Left renal cortex interstitium (tissue), 4 donors: ENCODE measurements at places on chromosomes 5 and 9. TPM values are rescaled to one million over a fixed set of nuclear protein-coding genes. Genes with fewer than 3 reads are reported as not detected.

The SPATA6L gene
- 5.7 TPM for polyA plus RNA-seq

DNA sequence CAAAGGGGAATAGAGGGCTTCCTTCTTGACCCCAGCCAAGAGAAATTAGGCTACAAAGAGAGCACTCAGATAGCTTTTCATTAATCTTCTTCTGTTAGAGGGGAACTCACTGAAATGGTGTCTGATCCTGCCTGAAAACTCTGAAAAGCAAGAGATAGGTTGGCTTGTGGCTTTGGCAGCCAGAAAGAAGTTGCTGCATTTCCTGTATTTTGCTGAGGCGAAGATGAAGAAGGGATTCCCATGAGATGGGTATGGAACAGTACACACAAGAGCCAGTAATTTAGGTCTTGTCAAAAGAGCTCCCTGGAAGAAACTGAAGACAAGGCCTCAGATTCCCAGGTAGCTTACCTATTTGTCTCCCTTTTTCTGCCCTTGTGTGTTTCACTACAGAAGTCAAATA is 120.9 kb upstream of the TARS1 start:
- no peak for DNase-seq

DNA sequence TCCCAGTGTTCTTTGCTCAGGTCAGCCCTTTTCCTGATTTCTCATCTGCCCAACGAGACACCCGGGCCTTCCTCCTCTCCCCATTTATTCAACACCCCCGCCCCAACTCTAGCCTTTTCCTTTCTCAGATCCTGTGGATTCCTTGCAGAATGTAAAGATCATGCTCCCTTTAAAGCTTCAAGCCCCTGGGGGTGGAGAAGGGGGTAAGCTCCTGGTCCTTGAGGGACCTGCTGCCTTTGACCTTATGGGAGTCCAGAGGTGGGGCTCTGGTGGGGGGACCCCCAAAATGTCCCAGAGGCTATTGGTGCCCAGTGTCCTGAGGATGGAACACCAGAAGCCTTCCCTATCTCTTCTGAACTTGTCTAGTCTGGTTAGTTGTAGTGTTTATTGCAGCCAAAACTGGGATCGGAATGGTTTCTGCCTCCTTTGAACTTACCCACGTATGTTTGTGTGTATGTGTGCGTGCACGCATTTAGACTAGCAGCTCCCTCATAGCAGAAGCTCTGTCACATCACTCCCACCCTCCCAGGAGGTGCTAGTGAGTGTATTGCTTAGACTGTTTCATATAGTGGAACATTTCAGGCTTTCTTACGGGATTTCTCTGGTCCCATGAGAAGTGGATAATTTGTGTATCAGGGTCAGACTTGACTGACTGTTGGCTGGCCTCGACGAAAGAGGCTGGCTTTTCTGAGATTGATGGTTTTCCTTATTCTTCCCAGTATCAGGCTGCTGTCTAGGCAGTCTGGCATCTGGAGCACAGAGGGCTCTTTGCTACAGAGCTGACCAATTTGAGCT is 1.1 kb downstream of the GALNT10 start:
- DNase-seq, result no peak

- DNase-seq, result no peak
These were observed 271.0 kb upstream of the ADAMTSL1 start for GRCh38 chr9:18202924-18203323.

DNA sequence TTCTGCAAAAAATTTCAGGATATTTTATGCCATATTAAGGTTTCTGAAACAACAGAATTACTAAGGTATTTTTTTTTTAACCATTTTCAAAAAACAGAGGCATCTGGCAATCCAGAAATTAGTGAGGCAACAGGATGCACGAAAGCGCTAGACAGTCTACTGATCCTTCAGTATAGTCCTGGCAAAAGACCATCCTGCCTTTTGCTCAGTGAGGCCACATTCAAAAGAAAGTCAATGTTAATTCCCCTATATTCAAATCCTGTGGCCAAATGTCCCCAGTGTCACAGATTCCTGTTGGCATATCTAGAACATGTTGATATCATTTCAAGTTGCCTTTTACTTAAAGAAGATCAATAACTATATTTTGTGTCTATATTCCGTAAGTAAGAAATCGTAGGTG is 13.1 kb upstream of the NFIB start:
- DNase-seq, result no peak
